ENCODE measurements at places on chromosomes 4 and X. TPM values are rescaled to one million over a fixed set of nuclear protein-coding genes. Genes with fewer than 3 reads are reported as not detected.
A peak's percentile ranks its signal among the peaks of the same experiment; 100 is the strongest.

DNA sequence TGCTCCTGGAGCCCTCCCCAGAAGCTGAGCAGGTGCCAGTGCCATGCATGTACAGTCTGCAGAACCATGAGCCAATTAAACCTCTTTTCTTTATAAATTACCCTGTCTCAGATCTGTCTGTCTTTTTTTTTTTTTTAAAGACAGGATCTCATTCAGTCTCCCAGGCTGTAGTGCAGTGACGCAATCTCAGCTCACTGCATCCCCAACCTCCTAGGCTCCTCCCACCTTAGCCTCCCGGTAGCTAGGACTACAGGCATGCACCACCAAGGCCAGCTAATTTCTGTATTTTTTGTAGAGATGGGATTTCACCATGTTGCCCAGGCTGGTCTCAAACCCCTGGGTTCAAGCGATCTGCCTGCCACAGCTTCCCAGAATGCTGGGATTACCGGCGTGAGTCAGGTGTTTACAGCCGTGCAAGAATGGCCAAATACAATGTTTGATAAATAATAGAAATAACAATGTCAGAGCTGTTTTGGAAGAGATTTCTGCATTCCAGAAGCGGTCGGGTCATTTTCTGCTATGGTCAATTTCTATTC lies 68.8 kb downstream of the SLC2A9 start:
- DNase-seq = no peak
- no peaks in the 10 kb centered on the region for H3K4me1 ChIP-seq
- H3K27me3 ChIP-seq = no peaks in the 10 kb centered on the region

DNA sequence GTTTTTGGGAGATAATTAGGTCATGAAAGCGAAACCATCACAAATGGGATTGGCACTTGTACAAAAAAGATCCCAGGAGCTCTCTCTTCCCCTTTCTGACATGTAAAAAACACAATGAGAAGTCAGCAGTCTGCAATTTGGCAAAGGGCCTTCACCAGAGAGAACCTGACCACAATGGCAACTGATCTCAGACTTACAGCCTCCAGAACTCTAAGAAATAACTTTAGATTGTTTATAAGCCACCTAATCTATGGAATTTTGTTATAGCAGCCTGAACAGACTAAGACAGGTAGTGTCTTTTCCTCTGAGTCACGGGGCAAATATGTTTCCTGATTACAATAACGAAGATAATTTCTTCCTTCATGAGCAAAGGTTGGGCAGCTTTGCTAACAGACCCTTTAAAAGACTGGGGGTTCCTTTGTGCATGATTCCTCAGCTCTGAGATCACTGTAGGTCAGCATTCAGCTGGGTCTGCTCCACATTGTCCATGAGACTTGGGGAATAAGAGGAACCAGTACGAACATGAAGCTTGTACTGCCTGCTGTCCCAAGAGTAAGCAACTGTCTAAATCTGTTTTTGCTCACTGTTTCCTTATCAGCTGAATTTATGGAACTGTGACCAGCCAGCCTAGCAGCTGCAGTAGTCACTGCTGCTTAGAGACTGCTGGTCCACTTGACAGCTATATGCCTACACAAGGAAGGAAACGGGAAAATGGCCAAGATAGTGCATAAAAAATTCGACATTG lies 191.6 kb downstream of the ANAPC10 start:
- H3K4me1 ChIP-seq = no peaks in the 10 kb centered on the region
- no peak overlapping the region for H3K27ac ChIP-seq
- H3K36me3 ChIP-seq = no peaks in the 10 kb centered on the region
- no peaks in the 10 kb centered on the region for H3K27me3 ChIP-seq
- H3K4me3 ChIP-seq = no peak overlapping the region

DNA sequence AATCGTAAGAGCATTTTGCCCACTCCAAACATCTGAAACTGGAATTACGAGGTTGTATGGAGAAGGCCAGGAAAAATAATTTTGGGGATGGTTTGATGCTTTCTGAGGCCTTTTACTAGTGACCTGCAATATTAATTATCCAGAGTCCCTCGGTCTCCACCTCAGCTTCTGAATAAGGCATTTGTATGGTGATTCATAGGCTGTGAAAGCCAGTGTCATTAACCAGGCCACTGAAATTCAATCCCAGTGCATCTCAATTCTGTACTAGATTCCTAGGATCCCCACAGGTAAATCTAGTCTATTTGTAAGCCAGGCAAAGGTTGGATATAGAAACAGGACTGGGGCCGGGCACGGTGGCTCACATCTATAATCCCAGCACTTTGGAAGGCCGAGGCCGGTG lies 135.4 kb upstream of the RBPJ start:
- no peak overlapping the region for H3K4me3 ChIP-seq
- H3K27me3 ChIP-seq = no peaks in the 10 kb centered on the region
- no peak overlapping the region for H3K27ac ChIP-seq
- DNase-seq = no peak
- H3K4me1 ChIP-seq = no peaks in the 10 kb centered on the region
- H3K36me3 ChIP-seq = no peaks in the 10 kb centered on the region

- H3K27ac ChIP-seq = no peak overlapping the region
- H3K4me1 ChIP-seq = no peaks in the 10 kb centered on the region
- no peaks in the 10 kb centered on the region for H3K36me3 ChIP-seq
- H3K27me3 ChIP-seq = no peaks in the 10 kb centered on the region
- DNase-seq = no peak
- no peak overlapping the region for H3K4me3 ChIP-seq
These were observed 59.6 kb downstream of the STK32B start for GRCh38 chr4:5110901-5111300.

CFI gene
- not detected for total RNA-seq

UGT2B7 gene
- not detected for total RNA-seq

CHIC2 gene
- total RNA-seq = 12.8 TPM

TLR10 gene
- total RNA-seq = not detected

DNA sequence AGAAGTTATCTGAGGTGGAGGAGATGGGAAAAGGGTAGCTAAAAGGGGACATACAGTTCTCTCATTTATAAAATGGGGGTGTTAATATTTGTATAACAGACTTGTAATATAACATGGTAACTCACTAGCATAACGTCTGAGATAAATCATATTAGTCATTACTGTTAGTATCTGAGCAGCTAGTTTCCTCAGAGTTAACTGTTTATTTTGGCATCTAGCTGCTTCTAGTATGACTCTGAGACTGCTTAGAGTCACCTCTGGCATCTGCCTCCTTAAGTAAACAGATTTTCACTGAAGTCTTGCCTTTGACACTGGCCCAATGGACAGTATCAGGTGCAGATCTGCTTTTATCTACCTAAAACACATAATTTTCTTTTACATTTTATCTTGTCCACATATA lies 58.1 kb downstream of the SLC30A9 start:
- no peak overlapping the region for H3K4me3 ChIP-seq
- peaks cover 26% of the 10 kb centered on the region for H3K36me3 ChIP-seq

DNA sequence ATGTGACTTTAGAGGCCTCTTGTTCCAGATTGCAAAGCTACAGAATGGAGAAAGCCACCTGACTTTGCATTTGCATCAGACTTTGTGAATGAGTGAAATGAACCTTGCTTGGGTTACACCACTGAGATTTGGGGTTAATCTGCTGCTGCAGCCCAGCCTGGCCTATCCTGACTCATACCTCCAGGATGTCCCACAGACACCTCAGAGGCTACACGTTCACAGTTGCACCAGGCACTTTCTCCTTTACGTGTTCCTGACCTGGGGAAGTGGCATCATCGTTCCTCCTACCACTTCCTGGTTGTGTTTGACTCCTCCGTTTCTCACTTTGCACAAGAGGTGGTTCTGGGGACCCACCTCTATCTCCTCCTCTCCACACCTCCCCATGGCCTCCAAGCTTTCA lies 9.2 kb upstream of the SORCS2 start:
- H3K4me3 ChIP-seq = no peak overlapping the region
- no peak for DNase-seq
- no peak overlapping the region for H3K27ac ChIP-seq
- H3K4me1 ChIP-seq = no peaks in the 10 kb centered on the region
- H3K36me3 ChIP-seq = no peaks in the 10 kb centered on the region
- peaks cover 12% of the 10 kb centered on the region for H3K27me3 ChIP-seq

IL15 gene
- total RNA-seq = not detected

- no peaks in the 10 kb centered on the region for H3K4me1 ChIP-seq
- H3K27ac ChIP-seq = no peak overlapping the region
- H3K36me3 ChIP-seq = no peaks in the 10 kb centered on the region
- no peaks in the 10 kb centered on the region for H3K27me3 ChIP-seq
These were observed 185.6 kb downstream of the SLC7A11 start for GRCh38 chr4:138056541-138056940.

- H3K27ac ChIP-seq = no peak overlapping the region
- H3K4me1 ChIP-seq = no peaks in the 10 kb centered on the region
- no peak overlapping the region for H3K4me3 ChIP-seq
- H3K27me3 ChIP-seq = no peaks in the 10 kb centered on the region
- no peaks in the 10 kb centered on the region for H3K36me3 ChIP-seq
These were observed 411.4 kb downstream of the IL1RAPL1 start for GRCh38 chrX:28998609-28999135.

AVPR2 gene
- not detected for total RNA-seq

S100P gene
- total RNA-seq = not detected

DNA sequence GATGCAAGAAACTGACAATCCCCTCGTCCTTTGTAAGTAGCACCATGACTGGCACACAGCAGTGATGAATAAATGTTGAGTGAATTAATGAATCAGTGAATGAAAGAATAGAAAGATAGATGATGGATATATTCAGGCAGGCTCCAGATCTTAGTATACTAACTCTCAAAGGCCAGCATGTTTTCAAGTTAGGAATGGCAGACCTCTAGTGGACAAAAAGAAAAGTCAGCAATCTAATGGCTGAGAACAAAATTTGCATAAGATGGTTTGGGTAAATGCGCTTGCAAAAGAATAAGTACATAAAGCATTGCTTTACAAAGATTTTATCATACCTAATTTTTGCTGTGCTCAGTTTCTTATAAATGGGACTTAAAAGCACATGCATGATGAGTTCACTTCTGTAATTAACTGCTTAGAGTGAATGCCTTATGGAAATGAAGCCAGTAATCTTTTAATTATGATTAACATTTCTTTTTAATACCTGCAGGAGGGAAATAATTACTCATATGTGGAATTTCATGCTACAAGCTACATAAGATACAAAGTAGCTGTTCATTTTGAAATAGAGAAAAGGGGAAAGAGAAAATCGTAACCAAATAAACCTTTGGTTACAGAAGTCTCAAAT lies 126.9 kb upstream of the GPRIN3 start:
- DNase-seq = peak; percentile 29
- no peaks in the 10 kb centered on the region for H3K4me1 ChIP-seq
- no peak overlapping the region for H3K27ac ChIP-seq
- H3K4me3 ChIP-seq = no peak overlapping the region
- no peaks in the 10 kb centered on the region for H3K27me3 ChIP-seq
- no peaks in the 10 kb centered on the region for H3K36me3 ChIP-seq

DNA sequence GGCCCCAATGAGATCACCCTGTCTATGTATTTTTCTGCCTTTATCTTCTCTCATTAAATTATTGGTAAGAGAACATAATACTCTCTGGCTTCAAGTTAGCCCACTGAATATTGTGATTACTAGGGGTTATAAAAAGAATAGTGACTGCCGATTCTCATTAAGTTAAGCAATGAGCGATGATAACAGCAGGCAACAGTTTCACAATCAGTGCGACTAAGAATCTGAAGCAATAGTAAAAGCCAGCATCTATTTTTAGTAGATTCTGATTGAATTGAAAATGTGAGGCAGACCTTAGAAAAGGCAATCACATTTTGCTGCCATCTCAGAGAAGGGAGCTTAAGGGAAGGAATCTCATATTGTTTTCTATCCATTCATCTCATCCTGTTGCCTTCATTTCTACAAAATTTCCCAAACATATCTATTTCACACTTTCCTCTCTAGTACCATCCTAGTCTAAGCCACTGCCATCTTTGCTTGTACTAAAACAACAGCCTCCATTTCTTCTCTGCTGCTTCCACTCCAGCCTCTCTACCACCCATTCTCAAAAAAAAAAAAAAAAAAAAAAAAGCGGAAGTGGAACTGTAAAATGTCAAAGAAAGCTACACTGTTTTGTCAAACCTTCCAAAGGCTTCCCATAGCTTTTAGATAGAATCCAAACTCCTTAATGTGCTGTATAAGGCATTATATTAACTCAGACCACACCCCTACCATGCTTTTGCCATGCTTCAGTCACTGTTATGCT lies 17.4 kb downstream of the GABRA4 start:
- H3K4me1 ChIP-seq = no peaks in the 10 kb centered on the region
- no peaks in the 10 kb centered on the region for H3K36me3 ChIP-seq
- H3K27me3 ChIP-seq = peaks cover 13% of the 10 kb centered on the region

GDPD2 gene
- 1.3 TPM for total RNA-seq

DNA sequence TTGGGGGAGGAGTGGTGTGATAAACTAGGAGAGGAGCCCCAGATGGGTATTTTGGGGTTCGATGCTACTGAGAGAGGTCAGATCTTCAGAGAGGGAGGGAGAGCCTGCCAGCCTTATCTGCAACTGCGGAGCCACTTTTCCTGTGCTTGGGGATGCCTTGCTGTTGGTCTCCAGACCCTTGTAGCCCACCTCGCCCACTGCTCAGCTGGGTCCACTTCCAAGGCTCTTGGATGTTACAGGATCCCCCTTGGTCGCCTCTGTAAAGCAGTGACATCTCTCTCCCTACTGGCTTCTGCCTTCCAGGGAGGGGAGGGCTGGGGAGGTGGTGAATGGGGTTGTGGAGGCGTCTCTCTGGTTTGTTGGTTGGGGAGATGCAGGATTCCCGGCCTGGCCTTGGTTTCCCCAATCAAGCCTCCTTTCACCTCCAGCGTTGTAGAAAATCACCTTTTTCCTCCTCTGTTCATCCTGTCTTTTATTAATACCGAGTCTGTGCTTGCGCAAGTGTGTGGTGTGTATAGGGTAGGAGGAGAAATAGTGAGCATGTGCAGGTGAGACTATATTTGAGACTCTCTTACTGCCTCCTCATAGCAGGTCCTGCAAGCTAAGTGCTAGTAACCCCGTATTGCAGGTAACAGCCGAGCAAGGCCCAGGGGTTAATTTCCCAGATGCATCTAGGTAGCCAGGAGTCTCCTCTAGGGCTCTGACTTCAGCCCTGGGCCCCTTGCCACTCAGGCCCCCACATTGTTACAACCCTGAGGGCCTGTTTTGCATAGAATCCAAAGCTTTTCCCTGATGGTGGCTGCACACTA lies 337.4 kb downstream of the ARHGAP10 start:
- no peaks in the 10 kb centered on the region for H3K27me3 ChIP-seq
- no peak overlapping the region for H3K27ac ChIP-seq
- H3K4me1 ChIP-seq = peaks cover 4% of the 10 kb centered on the region
- no peak overlapping the region for H3K4me3 ChIP-seq
- DNase-seq = no peak
- no peaks in the 10 kb centered on the region for H3K36me3 ChIP-seq

- H3K27ac ChIP-seq = no peak overlapping the region
- no peaks in the 10 kb centered on the region for H3K36me3 ChIP-seq
- no peak overlapping the region for H3K4me3 ChIP-seq
- H3K4me1 ChIP-seq = peaks cover 6% of the 10 kb centered on the region
- no peak for DNase-seq
- no peaks in the 10 kb centered on the region for H3K27me3 ChIP-seq
These were observed 431.8 kb downstream of the PPARGC1A start for GRCh38 chr4:23458054-23458453.

UGT2A1 gene
- not detected for total RNA-seq

GRCh38 chrX:34810916-34811315 lies 131.7 kb upstream of the FAM47B start:
- peaks cover 6% of the 10 kb centered on the region for H3K4me1 ChIP-seq
- H3K36me3 ChIP-seq = no peaks in the 10 kb centered on the region
- no peaks in the 10 kb centered on the region for H3K27me3 ChIP-seq
- no peak for DNase-seq
- H3K27ac ChIP-seq = no peak overlapping the region
- no peak overlapping the region for H3K4me3 ChIP-seq

TRIM75 gene
- total RNA-seq = not detected

- no peaks in the 10 kb centered on the region for H3K4me1 ChIP-seq
- H3K36me3 ChIP-seq = no peaks in the 10 kb centered on the region
- no peak overlapping the region for H3K4me3 ChIP-seq
- no peak for DNase-seq
- no peak overlapping the region for H3K27ac ChIP-seq
These were observed 184.0 kb upstream of the GALNTL6 start for GRCh38 chr4:171629182-171629581.

All from neural progenitor cell (in vitro differentiated cells).